D721Med (cell line): ENCODE measurements at places on chromosomes 3 and 15.

GRCh38 chr3:98233468-98233867, 30.6 kb upstream of the OR5H6 start:
- DNase-seq, result no peak

DNA sequence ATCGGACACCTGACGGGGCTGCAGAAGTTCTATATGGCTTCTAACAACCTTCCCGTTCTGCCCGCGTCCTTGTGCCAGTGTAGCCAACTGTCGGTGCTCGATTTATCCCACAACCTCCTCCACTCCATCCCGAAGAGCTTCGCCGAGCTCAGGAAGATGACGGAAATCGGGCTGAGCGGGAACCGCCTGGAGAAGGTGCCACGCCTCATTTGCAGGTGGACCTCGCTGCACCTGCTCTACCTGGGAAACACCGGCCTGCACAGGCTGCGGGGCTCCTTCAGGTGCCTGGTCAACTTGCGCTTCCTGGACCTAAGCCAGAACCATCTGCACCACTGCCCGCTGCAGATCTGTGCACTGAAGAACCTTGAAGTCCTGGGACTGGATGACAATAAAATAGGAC, 9.8 kb upstream of the LRRC34 start:
- no peak for DNase-seq

DNA sequence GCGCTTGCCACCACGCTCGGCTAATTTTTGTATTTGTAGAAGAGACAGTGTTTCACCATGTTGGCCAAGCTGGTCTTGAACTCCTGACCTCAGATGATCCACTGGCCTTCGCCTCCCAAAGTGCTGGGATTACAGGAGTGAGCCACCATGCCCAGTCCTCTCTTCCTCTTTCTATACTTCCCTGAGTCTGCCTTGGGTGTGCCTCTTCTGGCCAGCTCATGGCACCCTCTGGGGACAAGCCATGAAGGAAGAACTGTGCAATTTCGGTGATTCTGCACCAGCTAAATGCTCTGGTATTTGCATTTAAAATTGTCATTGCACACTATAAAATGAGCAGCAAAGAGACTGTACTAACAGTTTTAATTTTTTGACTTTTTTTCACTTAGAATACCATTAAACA, 66.6 kb downstream of the IL20RB start:
- no peak for DNase-seq

- DNase-seq, result no peak
Measured at GRCh38 chr15:58258501-58259292, 120.5 kb downstream of the AQP9 start.

GRCh38 chr3:15535732-15536131, 14.2 kb upstream of the COLQ start:
- no peak for DNase-seq
